ENCODE measurements at places on chromosomes 12 and 14.
A peak's percentile ranks its signal among the peaks of the same experiment; 100 is the strongest.

DNA sequence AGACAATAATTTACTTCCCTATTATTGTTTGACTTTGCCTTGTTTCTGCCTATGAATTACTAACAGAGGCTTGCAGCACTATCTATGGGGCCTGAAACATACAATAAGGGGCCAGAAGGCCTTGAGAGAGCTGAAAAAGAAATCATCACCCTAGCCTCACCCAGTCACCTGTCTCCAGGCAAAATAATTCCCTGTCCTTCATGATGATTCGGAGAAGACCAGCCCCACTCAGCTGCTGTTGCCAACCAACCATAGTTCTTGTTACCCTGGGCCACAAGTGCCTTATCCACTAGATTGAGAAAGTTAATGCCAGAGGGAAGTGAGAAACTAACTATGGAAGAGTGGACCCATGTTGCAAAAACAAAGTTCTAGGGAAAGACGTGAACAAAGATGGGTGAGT is 97.1 kb downstream of the ARF6 start:
- DNase-seq: no peak

GRCh38 chr14:104229534-104230055 is 91.2 kb downstream of the KIF26A start:
- no peak for DNase-seq

- peak; percentile 55 for DNase-seq
These were observed 49.9 kb downstream of the LRRC74A start for GRCh38 chr14:76876076-76876475.

DNA sequence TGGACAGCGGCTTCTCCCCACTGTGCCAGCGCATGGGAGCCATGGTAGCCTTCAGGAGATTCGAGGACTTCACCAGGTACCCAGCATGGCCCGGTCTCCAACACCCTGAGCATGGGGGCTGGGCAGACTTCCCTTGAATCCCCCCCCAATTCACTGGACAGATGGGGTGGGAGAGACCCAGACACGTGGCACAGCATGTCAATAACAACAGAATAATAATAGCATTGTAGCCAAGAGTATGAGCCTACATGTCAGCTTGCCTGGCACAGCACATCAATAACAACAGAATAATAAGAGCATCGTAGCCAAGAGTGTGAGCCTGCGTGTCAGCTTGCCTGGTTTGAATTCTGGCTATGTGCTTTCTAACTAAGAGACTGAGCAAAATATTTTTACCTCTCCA is 76.4 kb downstream of the FOXN4 start:
- DNase-seq: no peak

DNA sequence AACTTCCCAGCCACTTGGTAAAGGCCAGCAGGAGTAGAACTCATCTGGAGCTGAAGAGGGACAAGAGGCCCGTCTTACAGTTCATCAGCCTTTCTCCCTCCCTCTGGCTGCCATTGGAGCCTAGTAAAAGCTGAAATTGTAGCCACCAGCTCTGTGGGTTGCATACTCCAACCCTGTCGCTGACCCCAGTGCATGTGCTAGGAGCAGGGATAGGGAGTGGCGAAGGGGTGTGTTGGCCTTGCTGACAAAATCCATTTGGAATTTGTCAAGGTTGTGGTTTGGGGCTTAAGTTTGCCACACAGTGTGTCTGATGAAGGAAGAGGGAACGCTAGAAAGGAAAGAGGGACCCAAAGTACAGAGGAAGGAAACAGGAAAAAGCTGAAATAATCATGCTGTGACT is 4.0 kb upstream of the ARF3 start:
- DNase-seq: no peak

- DNase-seq: no peak
These were observed 21.5 kb downstream of the CACNA2D4 start for GRCh38 chr12:1896964-1897363.

- no peak for DNase-seq
These were observed 1252.9 kb upstream of the TMEM132C start for GRCh38 chr12:127014079-127014478.

DNA sequence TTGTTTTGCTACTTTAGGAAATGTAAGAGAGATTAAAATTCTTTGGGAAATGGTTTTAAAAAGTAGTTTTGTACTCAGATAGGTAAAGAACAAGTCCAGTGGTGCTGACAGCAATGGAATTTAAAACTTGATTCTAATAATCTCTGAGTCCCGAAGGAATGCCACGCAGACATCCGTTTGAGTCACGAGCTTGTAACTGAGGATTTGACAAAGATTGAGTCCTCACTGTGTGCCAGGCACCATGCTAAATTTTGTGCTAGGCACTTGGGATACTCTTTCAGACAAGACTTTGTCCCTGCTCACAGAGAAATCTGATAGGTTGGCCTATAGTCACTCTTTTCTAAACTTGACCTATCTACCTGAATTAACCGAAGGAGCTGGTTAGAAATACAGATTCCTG is 12.7 kb downstream of the FLRT2 start:
- no peak for DNase-seq

GRCh38 chr12:11667171-11667570 is 17.7 kb downstream of the ETV6 start:
- DNase-seq: no peak

DNA sequence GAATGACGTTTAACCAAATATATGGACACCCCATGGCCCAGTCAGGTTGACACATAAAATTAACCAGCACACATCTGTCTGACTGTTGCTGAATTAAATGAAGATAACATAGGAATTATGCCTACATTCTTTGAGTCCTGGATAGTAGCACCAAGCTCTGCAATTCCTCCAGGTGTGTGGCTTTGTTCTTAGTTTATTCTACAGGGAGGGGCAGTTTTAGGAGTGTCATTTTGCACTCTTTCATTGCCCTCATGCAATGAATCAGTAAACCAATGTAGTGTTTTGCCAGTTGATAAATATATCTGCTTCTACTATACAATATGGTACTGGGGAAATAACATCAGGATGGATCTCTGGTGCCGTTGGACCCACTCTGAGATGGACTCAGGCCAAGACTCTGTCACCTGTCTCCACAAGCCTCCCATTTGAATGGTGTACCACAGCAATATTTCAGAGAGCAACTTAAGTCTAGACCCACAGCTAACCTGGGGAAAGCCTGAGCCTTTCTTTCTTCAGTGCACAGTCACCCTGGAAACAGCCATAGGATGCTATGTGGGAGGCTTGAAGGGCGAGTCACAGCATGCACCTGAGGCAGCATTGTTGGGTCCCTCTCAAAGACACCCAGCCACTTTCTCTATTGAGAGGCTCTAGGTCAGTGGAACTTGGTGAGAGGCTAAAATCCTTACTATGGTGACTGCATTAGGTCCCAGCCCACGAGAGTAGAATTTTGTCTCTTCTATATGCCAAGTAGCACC is 73.2 kb downstream of the ANO4 start:
- DNase-seq: no peak

DNA sequence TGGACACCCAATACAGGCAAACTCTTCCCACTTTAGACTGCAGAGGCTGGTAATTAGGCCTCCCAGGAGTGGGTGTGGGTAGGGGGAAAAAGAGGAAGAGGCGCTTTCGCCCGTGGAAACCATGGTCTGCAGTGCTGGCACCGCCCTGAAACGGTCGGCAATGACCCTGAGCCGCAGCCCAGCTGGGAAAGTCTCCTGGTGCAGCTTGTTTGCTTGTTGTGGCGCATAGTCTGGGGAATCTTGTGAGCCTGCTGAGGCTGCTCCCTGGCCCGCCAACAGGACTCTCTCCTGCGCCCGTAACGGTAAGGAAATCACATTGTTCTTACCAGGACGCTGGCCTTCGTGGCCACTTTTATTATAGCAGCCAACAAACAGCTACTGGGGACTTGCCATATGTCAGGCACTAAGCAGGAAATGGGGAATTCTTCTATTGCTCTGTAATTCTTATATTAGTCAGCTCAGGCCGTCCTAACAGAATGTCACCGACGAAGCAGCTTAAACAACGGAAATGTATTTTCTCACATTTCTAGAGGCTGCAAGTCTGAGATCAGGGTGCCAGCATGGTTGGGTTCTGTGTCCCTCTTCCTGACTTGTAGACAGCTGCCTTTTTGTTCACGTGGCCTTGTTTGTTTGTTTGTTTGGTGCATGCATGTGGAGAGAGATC is 52.5 kb upstream of the RIN3 start:
- no peak for DNase-seq

DNA sequence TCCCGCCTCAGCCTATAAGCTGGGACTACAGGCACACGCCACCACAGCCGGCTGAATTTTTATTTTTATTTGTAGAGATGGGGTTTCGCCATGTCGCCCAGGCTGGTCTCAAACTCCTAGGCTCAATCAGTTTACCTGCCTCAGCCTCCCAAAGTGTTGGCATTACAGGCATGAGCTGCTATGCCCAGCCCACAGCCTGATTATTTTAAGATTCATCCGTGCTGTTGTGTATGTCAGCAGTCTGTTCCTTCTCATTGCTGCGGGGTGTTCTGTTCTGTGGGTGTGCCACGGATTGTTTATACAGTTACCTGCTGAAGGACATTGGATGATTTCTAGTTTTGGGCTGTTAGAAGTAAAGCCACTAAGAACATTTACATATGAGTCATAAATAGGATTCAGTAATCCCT is 9.6 kb upstream of the EP400 start:
- no peak for DNase-seq

DNA sequence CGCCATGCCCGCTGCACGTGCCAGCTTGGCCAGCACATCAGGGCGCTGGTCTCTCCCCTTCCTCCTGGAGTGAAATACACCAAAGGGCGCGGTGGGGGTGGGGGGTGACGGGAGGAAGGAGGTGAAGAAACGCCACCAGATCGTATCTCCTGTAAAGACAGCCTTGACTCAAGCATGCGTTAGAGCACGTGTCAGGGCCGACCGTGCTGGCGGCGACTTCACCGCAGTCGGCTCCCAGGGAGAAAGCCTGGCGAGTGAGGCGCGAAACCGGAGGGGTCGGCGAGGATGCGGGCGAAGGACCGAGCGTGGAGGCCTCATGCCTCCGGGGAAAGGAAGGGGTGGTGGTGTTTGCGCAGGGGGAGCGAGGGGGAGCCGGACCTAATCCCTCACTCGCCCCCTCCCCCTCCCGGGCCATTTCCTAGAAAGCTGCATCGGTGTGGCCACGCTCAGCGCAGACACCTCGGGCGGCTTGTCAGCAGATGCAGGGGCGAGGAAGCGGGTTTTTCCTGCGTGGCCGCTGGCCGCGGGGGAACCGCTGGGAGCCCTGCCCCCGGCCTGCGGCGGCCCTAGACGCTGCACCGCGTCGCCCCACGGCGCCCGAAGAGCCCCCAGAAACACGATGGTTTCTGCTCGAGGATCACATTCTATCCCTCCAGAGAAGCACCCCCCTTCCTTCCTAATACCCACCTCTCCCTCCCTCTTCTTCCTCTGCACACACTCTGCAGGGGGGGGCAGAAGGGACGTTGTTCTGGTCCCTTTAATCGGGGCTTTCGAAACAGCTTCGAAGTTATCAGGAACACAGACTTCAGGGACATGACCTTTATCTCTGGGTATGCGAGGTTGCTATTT is 914 bp upstream of the CCND2 start:
- peak; percentile 82 for DNase-seq

DNA sequence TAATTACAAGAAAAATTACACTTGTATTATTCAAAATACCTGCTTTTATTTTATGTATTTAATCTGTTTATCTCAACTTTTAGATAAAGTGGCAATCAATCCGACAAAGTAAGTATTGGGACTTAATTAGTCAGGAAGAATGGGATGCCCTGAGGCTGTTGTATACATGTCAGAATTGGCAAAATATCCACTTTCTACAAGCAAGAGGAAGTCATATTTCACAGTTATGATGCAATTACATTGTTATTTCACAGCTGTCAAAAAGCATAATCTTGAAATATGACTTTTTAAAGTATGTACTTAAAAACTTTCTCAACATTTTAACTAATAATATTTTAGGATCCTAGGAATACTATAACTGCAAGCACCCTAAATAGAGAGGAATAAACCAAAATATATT is 357.1 kb upstream of the MGAT4C start:
- DNase-seq: no peak

GRCh38 chr14:102903248-102903888 is 19.1 kb upstream of the AMN start:
- no peak for DNase-seq

DNA sequence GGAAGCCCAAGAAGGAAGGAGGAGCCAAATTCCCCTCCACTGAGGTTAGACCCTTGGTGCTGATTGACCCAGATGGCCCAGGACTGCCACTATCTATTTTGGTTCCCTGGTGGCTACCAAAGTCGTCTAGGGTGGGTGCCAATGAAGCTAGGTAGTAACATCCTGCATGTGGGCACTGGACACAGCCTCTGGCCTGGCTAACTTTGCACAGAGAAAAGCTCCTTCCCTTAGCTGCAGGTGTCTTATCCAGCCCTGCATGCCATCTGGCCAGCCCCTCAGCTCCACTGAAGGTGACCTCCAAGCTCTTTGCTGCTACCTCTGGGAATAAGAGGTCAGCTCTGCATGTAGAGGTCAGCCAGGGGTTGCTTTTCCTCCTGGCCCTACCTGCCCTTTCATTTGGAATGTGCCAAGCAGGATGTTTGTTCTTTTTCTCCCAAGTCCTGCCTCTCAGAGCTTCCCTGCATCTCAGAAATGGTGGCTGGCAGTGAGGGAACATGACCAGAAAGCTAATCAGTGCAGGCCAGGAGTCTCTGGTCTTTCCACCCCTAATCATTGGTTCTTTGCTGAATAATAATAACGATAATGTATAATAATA is 34.0 kb downstream of the JDP2 start:
- no peak for DNase-seq

DNA sequence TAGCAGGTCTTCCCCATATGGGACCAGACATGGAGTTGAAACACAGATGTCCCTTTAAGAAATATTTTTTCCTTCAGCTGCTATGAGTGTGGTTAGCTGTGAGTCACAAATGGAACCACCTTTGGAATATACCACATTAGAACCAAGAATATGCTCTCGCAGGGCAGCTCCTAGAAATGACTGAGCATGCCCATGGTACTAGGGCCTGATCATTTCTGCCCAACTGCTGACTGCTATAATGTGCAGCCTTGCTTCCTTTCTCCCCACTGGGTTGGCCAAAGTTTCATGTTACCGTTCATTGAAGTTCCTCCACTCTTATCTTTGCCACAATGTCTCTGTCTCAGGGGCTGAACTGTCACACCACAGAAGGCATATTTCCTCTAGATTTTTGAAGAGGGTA is 1074.6 kb downstream of the FLRT2 start:
- no peak for DNase-seq

DNA sequence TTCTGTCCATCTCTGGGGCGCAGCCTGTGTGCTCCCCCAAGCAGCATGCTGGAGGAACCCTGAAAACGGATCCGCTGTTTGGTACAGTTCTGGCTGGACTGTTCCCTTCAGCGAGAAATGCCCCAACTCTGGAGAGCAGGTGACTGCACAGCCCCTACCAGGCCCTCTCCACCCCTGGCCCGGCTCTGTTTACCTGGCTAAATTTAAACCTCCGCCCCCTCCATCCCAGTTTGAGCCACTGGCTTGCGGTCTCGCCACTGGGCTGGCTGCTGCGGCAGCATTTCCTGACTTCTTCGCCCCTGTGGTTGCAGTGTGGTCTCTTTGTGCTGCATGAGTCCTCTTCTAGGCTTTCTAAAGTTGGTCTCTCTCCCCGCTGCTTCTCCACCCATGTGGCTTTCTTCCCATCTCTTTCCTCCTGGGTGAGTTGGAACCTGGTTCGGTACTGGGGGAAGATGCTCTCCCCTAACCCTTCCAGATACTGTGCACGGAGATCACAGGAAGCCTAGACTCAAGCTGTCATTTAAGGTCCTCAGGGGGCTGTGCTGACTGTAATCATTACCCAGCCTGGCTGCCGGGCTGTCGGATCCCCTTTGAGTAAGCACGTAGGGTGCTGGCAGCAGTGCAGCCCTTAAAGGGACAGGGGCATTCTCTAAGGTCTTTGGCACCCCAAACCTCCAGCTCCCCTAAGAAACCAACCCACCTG is 60.6 kb downstream of the FBXL14 start:
- peak; percentile 60 for DNase-seq

GRCh38 chr12:104637604-104638003 is 180.9 kb downstream of the CHST11 start:
- no peak for DNase-seq

GRCh38 chr12:118371321-118372282 is 1.1 kb downstream of the TAOK3 start:
- DNase-seq: no peak
